ENCODE measurements at places on chromosomes 4 and X. TPM values are rescaled to one million over a fixed set of nuclear protein-coding genes. Genes with fewer than 3 reads are reported as not detected.

DNA sequence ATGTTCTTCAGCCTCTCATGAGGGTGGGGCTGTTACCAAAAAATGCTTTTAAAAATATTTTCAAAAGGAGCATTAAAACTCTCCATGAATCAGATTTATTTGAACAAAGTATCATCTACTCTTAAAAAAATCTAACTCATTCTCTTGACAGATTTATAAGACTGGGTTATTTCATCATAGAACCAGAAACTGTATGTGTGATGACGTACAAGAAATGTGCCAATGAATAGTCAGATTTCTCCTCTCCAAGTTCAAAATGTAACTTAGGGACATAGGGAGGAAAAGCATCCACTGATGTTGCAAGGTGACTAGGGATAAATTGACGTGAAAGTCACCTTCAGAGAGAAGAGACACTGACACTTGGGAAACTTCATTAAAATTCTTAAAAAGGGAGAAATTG, 89.1 kb upstream of the CLNK start:
- DNase-seq: no peak

DNA sequence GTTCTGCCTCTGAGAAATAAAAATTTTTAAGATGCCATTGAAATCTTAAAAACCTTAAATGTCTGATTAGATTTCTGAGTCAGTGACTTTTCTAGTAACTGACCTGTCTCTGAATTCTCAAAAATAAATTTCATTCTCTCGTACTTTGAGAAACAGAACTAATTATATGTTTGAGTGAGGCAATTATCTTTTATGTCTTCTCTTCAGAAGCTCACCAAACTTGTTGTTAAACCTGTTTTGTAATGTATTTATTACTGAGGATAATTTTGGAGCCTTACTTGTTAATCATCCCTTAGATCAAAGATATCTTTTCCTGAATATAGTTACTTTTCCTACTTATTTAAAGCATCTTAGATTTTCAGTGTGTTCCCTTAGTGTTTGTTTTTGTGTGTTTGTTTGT, 64.5 kb upstream of the MMAA start:
- DNase-seq: no peak

GRCh38 chrX:154728431-154729190, 22.3 kb downstream of the GAB3 start:
- DNase-seq: no peak

DNA sequence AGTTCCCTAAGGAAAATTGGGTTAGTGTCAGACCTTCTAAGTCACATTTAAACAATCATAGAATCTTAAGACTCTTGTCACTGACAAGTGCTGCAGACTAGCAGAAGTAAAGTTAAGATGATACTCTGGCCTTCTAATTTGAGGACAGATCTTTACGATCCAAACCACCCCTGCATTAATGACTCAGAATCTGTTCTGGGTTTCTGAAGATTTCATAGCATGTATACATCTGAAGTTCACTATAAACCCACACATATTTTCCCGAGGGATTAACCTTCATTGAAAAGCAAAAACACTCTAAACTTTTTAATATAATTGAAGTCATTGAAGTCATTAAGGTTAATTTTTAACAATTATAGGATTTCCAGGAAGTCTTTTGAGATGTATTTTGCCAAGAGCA, 674.3 kb downstream of the IQCM start:
- DNase-seq: no peak

CCNB3 gene
- 0.36 TPM for total RNA-seq

RNF175 gene
- 2.5 TPM for total RNA-seq

SPOCK3 gene
- 2.7 TPM for total RNA-seq

MAGED4B gene
- 113 TPM for total RNA-seq

ELOVL6 gene
- 24.4 TPM for total RNA-seq

PWWP3B gene
- 4.1 TPM for total RNA-seq

ASMT gene
- total RNA-seq: 0.45 TPM

Data from mesothelial cell of epicardium (in vitro differentiated cells).